Pericardium fibroblast (primary cell): ENCODE measurements at places on chromosomes 7 and 10. TPM values are rescaled to one million over a fixed set of nuclear protein-coding genes. Genes with fewer than 3 reads are reported as not detected.

WNT2 gene
- total RNA-seq: 0.12 and 5.9 TPM in 2 replicates

UBTD1 gene
- total RNA-seq: 37.8 and 52.3 TPM in 2 replicates

STK31 gene
- total RNA-seq: not detected in 2 replicates

SLC26A4 gene
- 0.12 and 0.17 TPM in 2 replicates for total RNA-seq

OLAH gene
- 0.23 and 2.0 TPM in 2 replicates for total RNA-seq

CCDC126 gene
- total RNA-seq: 2.4 and 4.1 TPM in 2 replicates

FGFBP3 gene
- total RNA-seq: 0.12 and 0.26 TPM in 2 replicates

LAMB1 gene
- 454 and 662 TPM in 2 replicates for total RNA-seq

MACC1 gene
- under 0.01 and 0.09 TPM in 2 replicates for total RNA-seq

PGAM2 gene
- total RNA-seq: 0.26 and 0.47 TPM in 2 replicates

LIPN gene
- total RNA-seq: not detected in 2 replicates

TMEM273 gene
- not detected in 2 replicates for total RNA-seq

CCL24 gene
- total RNA-seq: not detected in 2 replicates

CNNM1 gene
- total RNA-seq: 0.09 and 2.2 TPM in 2 replicates

BHLHA15 gene
- total RNA-seq: 0.26 and 0.70 TPM in 2 replicates

PHKG1 gene
- 0.09 and 0.12 TPM in 2 replicates for total RNA-seq

PNLIP gene
- not detected in 2 replicates for total RNA-seq

RAPGEF5 gene
- 0.85 and 4.8 TPM in 2 replicates for total RNA-seq

DNAH11 gene
- total RNA-seq: 0.23 TPM in 1 of 2 replicates, not detected in the other

C10orf120 gene
- not detected in 2 replicates for total RNA-seq

ZNF425 gene
- 2.3 and 2.7 TPM in 2 replicates for total RNA-seq

ADIRF gene
- 1.1 and 6.7 TPM in 2 replicates for total RNA-seq

GJD4 gene
- not detected in 2 replicates for total RNA-seq

WEE2 gene
- total RNA-seq: not detected in 2 replicates

SLC26A5 gene
- total RNA-seq: not detected in 2 replicates

NRF1 gene
- 3.3 and 7.3 TPM in 2 replicates for total RNA-seq

CCDC201 gene
- not detected in 2 replicates for total RNA-seq

PDK4 gene
- 6.4 and 11.6 TPM in 2 replicates for total RNA-seq

GNG11 gene
- 68.2 and 98.4 TPM in 2 replicates for total RNA-seq

EGR2 gene
- 3.3 and 5.1 TPM in 2 replicates for total RNA-seq

WIPF3 gene
- total RNA-seq: 0.17 TPM in 1 of 2 replicates, not detected in the other

HOXA7 gene
- total RNA-seq: 0.26 and 0.58 TPM in 2 replicates

GSTO2 gene
- 0.23 and 0.51 TPM in 2 replicates for total RNA-seq

CLDN4 gene
- total RNA-seq: 0.23 and 0.68 TPM in 2 replicates

IDE gene
- 14.1 and 16.3 TPM in 2 replicates for total RNA-seq

TBC1D12 gene
- total RNA-seq: 8.4 and 8.8 TPM in 2 replicates

TCAF1 gene
- 67.3 and 67.8 TPM in 2 replicates for total RNA-seq

SLC13A4 gene
- 1.2 TPM in 1 of 2 replicates, not detected in the other for total RNA-seq

CHST3 gene
- total RNA-seq: 23.7 and 26.3 TPM in 2 replicates

HOXA6 gene
- total RNA-seq: 0.26 and 0.35 TPM in 2 replicates

SLC18A3 gene
- not detected in 2 replicates for total RNA-seq
